C1 segment of cervical spinal cord (tissue), 14 donors: ENCODE measurements at places on chromosomes 1 and 21.

DNA sequence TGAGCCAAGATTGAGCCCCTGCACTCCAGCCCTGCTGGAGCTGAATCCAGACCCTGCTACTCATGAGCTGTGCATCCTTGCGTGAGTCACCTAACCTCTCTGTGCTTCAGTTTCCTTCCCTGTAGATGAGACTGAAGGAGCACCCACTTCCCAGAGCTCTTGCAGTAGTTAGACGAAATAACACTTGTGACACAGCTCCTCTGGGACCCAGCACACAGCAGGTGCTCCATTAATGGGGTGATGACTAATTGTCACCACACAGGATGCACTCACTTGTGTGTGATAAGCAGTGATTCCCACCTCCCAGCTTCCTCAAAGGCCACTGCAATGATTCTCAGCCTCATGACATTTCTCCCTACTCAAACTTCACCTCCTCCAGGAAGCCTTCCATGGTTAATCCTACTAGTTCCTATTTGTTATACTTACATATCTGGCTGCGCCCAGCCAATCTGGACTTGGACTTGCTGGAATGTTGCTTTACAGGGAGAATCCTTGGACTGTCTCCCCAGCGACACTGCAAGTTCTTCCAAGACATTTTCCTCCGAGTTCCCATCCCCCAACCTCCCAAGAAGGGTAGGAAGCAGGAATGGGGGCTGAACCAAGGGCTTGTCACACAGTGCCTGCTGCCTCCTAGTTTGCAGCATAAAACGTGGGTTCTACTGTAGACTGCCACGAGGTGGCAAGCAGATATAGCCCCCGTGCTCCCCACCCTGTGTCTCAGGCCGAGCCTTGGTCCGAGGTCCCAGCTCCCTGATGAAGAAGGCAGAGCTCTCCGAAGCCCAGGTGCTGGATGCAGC is 17.2 kb downstream of the DRAXIN start:
- no peak for DNase-seq

DNA sequence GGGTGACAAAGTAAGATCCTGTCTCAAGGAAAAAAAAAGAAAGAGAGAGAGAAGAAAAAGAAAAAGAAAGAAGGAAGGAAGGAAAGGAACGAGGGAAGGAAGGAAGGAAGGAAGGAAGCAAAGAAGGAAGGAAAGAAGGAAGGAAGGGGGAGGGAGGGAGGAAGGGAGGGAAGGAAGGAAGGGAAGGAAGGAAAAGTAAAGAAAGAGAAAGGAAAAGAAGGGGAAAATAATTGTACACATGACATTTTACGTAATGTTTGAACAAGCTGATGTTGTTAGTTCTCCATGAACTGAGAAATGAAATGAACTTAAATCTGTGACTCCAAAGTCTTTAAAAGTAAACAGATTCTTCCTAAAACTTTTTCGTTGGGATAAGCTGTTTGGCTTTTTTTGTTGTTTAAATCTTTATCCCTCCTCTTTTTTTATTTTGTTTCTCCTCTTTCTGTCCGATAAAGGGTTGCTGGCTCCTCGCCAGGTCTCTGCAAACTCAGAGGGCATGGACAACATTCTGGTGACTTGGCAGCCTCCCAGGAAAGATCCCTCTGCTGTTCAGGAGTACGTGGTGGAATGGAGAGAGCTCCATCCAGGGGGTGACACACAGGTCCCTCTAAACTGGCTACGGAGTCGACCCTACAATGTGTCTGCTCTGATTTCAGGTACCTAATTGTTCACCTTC is 59.8 kb downstream of the IL12RB2 start:
- DNase-seq, result no peak

GRCh38 chr21:15688809-15689208 is 41.0 kb upstream of the USP25 start:
- DNase-seq, result no peak

DNA sequence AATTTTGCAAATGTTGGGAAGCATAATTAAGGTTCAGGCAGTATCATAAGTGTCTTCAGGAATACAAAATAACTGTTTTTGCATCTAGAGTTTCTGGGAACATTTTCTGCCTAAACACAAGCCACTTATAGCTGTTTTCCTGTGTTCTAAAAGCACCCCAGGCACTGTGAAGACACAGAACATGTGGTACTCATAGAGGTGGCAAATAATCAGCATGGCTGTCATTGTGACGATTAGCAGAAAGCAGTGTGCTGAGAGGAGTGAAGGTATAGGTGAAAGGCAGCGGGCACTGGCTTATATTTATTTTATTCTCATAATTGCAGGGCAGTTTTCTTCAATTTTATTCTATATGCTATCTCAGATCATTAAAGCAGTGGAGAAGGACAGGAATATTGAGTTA is 119.6 kb downstream of the LRRC53 start:
- DNase-seq, result no peak

DNA sequence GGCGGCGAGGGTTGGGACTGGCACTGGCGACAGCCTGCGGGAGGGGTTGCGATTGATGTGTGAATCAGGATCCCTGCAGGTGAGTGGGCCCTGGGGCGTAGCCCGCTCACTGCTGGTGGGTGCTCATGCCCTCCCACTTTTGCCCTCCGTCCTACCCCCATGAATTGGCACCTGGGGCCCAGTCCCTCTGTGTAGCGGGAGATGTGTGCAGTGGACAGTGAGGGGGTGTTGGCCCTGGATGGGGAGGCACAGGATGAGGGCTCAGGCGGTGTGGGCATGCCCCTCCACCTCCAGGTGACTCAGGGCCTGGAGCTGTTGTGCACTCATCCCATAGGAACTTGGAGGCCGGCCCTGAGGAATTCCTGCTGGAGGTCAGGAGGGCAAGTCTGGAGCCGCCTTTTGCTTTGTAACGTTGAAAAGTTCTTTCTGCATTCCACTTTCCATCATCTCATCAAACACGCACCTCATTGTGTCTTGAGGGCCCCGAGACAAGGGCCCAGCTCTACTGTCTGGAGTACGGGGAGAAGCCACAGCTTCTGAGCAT is 3.0 kb downstream of the PEAR1 start:
- DNase-seq, result no peak

DNA sequence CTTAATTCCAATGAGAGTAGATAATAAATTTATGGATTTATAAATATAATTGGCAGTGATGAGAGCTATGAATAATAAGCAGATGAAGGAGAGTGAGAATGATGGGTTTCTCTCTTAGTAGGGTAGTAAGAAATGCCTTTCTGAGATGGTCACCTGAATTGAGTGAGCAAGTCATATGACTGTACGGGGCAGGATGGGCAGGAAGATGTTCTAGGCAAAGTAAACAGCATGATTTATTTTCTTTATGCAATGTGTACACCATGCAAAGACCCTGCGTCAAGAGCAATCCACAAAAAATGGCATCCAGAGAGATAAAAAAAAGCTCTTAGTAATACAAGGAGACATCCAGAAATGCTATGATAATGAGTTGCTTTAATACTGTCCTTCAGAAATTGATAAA is 409.9 kb downstream of the HLX start:
- DNase-seq, result no peak

GRCh38 chr1:225755671-225756319 is 21.8 kb upstream of the SRP9 start:
- no peak for DNase-seq

DNA sequence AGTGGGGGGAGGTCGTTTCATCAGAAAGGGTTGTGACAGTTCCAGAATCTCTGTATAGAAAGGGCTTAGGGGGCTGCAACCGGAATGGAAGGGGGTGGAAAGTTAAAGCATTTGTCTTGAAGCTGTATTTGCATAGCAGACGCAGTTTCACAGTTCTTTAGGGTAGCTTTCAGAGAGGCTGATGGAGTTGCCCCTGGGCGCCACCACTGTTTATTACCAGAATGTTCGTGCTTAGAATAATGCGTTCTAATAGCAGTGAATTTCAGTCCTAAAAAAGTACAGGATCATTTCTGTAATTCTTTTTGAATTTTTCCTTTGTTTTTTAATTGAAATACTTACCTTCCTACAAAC is 1.3 kb downstream of the EXO1 start:
- no peak for DNase-seq

GRCh38 chr1:201377611-201378092 is at the start of gene TNNT2:
TSS of gene TNNT2 (minus strand) at chr1:201377680. CDS start at chr1:201373254, 4,426 bp downstream.
- no peak for DNase-seq

DNA sequence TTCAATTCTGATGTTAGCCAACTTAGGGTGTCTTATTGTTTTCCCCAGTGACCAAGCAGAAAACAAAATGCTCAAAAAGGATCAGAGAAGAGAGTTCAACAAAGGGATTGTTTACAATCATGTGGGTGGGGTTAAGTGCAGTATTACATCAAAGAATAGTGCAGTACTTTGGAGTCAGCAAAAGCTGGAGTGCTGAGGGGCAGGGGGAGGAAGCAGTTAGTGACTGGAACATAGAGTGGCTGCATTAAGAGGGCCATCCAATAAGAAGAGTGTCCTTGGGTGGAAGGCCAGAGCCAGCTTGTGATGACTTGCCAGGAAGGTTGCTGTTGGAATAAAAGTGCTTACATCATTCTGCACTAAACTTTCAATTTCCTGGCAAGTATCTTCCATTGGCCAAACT is 175.5 kb downstream of the CYYR1 start:
- DNase-seq, result no peak

DNA sequence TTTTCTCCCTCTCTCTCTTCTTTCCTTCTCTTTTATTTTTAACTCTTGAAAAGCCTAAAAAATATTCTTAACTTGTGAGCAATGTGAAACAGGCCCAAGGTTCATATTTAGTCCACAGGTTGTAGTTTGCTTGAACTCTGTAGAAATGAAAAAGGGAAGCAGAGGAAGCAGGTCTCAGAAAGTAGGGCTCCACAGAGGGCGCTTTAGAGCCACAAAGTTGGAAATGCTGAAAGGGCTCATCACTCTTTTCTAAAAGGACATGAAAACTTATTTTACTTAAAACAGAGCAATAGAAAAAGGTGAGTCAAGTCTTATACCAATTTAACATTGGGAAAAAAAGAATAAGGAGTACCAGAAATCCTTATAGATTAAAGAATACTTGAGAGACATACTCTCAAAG is 247.0 kb downstream of the USP25 start:
- no peak for DNase-seq

GRCh38 chr1:67307251-67308060 is at the start of gene IL12RB2:
TSS of gene IL12RB2 (plus strand) at chr1:67307873. CDS start at chr1:67320369, 12,496 bp downstream.
- DNase-seq, result no peak

DNA sequence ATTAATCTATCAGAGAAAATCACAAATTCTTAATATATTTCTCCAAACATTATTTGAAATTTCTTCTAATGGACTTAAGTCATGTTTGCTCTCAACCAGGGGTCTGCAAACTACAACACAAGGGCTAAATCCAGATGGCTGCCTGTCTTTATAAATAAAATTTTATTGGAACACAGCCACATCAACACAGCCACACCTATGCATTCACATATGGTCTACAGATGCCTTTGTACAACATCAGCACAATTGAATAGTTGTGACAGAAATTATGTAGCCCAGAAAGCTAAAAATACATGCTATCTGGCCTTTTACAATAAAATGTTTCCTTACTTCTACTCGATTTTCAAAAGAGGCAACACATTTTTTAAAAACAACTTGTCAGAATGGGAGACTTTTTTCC is 103.9 kb downstream of the DPYD start:
- no peak for DNase-seq

GRCh38 chr1:212211371-212211770 is 73.8 kb upstream of the PPP2R5A start:
- DNase-seq, result no peak

GRCh38 chr1:32639489-32640075 is 10.8 kb downstream of the ZBTB8OS start:
- no peak for DNase-seq

DNA sequence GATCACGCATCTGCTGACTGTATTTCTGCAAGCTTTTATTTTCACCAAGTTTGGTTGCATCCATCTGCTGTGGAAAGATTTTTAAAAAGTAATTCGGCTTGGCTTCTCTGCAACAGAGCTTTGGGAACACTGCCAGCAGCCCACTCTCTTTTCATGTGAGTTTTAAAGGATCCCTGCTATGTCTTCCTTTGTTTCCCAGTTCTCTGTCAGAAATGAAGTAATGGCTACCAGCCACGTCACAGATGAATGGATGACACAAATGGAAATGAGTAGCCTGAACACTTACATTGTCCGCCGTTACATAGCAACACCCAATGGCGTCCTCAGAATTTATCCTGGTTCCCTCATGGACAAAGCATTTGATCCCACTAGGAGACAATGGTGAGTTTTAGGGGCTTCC is 80.6 kb upstream of the RAVER2 start:
- DNase-seq, result no peak

DNA sequence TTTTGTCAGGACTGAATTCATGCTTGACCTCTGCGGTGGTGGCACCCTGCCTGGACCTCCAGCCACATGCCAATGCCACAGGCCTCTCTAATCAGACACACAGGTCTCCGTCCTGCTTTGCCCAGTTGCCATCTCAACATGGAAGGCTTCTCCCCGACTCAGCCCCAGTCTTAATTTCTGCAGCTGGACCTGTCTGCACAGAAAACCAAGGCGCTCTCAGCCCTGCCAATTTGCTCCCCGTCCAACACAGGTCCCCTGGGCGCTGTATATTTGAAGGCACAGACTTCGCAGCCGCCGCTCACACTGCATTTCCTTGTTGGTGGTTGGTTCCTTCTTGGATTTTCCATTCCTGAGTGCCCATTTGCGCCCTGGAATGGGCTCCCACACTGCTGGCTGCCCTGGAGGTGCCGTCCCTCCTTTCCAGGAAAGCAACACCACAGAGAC is 28.0 kb upstream of the PLEKHG5 start:
- no peak for DNase-seq

DNA sequence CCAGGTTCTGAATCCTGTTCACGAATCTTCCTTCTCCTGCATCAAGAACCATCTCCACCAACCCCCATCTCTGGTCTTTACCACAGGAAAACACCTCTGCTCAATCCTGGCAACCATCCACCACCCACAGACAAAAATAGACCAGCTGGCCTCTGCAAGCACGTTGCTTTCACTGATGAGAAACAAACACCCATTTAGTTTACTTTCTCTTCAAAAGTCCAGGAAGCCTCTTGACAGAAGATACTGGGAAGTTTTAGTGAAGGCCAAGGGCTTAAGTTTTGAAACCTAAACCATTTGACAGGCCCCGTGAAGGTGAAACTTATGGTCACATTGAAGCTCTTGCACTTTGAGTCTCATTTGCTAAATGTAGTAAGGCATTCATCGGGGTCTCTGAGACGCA is 122.6 kb upstream of the PPP2R5A start:
- no peak for DNase-seq

- no peak for DNase-seq
Observed at GRCh38 chr1:201818971-201819750, 9.8 kb upstream of the IPO9 start.

GRCh38 chr21:25878344-25878743 is 143.6 kb downstream of the GABPA start:
- DNase-seq, result no peak
